Stimulated activated CD4-positive, alpha-beta T cell treated with anti-CD3 and anti-CD28 coated beads, Interleukin-15, amount 100 ng/mL, for 48 hours (primary cell): ENCODE measurements at places on chromosomes 2 and 18.
A peak's percentile ranks its signal among the peaks of the same experiment; 100 is the strongest.

- no peak for DNase-seq
Observed at GRCh38 chr2:159798376-159798725, 343 bp upstream of the CD302 start.

DNA sequence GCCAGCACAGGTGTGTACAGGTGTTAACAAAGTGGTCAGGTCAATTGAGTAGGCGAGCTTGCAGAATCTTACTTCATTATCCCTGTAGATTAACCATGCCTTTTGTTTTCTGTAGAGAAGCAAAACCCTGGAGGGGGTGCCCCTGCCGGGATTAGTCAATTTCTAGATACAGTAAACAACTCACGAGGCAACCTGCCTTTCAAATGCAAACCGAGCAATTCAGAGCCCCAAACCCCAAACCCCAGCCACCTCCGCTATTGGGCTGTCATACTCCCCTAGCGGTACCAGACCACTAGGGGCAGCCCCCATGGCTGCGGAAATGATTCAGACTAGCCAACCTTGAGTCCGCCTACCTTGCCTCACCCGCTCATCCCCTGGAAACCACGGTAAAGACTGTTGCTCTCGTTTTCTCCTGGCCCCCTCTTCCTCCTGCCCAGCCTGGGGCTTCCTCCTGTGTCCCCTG, 61.4 kb upstream of the KIF5C start:
- DNase-seq = peak; percentile 71

- DNase-seq = no peak
Observed at GRCh38 chr2:21412944-21413443, 289.2 kb downstream of the TDRD15 start.

GRCh38 chr2:206615417-206616089, 26.7 kb upstream of the FAM237A start:
- no peak for DNase-seq

DNA sequence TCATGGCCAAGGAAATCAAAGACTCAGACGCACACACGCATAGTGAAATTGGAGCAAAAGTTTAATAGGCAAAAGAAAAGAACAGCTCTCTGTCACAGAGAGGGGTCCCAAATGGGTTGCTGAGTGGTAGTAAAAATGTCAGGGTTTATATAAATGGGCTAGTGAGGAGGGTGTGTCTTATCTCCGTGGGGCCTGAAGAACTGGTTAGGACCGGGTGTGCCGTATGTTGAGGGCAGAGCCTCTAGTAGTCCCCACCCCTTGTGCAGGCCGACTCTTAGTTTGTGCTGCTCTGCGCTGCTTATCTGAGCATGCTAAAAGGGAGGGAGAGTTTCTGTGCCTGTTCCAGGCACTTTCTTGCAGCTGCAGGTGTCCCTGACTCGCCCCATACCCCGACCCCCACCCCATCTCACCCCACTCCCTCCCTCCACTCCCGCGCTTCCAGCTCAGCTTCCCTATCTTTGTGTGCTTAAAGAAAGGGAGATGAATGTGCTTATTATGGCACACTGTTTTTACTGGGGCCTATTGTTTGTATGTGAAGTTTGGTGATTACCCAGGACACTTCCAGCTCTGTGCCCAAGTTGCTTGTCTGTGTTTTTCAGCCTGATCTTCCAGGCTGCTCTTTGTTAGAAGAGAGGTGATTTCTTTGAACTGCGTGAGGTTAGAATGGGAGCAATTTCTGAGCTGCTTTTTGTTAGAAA, 167.4 kb downstream of the SPAG16 start:
- DNase-seq = no peak

DNA sequence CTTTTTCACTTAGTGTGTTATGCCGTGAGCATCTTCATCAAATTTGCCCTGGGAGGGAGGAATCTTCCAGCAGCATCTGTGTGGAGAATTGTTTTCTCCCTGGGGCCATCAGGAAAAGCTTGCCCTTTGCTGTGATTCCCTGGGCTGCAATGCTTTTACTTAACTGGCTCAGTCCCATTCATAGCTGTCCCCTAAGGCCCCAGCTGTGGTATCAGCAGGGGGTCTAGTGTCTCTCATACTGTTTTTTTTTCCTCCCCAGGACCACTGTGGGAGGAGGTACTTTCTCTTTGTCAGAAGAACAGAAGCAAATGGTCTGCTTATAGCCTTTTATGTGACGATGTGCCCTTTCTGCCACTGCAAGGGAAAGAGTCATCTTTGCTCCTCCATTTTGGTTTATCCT, 176.8 kb upstream of the CELF4 start:
- no peak for DNase-seq

- no peak for DNase-seq
Observed at GRCh38 chr18:4417714-4418113, 37.4 kb downstream of the DLGAP1 start.

DNA sequence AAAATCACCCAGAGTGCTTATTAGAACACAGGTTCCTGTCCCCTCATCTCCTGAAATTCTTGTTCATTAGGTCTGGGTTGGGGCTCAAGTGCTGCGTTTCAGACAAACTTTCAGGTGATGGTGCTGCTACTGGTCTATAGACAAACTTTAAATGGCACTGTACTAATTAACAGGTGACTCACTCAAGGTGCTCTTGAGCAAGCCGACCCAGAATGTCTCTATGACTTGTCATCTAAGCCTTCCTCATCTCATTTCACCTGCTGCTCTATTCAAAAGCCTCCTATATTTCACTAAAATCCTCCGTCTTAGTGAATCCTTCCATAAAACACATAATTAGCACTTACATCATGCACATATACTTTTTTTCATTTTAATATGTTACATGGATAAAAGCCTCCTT, 29.9 kb upstream of the STK39 start:
- no peak for DNase-seq

- no peak for DNase-seq
Observed at GRCh38 chr2:147865560-147865959, 20.7 kb downstream of the ACVR2A start.

- DNase-seq = no peak
Observed at GRCh38 chr2:1742301-1742680, 2.0 kb downstream of the PXDN start.

DNA sequence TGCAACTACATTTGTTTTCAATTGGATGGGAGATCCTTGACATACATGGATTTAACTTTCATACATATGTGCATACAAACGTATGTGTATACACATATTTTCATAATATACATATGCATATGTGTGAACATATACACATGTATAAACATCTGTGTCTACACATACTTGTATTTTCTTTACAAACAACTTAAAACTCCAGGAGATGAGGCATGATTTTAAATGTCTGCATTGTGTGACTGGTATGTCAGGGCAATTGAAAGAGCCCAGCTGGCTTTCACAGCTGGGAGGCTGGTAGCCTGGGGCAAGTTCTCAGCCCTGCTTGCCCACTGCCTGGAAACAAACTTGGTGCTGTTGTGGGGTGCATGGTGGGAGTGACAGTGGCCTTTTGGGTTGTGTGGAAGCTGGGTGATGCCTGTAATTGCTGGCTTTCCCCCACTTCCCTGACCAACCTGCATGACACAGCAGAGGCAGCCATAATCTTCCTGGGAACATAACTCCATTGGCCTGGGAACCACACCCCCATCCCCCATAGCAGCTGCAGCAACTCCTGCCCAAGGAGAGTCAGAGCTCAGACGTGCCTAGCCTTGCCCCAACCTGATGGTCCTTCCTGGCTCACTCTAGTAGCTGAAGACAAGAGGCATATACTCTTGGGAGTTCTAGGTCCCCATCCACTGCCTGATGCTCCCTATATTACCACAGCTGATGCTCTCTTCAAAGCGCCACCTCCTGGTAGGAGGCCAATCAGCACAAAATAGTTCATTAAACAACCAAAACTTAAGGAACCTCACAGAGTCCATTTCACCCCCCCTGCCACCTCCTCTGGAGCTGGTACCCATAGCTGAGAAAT, 158.3 kb downstream of the CERS6 start:
- no peak for DNase-seq

- no peak for DNase-seq
Observed at GRCh38 chr18:58117786-58118403, 73.9 kb downstream of the NEDD4L start.

- no peak for DNase-seq
Observed at GRCh38 chr2:55092439-55092838, 42.2 kb upstream of the RTN4 start.

DNA sequence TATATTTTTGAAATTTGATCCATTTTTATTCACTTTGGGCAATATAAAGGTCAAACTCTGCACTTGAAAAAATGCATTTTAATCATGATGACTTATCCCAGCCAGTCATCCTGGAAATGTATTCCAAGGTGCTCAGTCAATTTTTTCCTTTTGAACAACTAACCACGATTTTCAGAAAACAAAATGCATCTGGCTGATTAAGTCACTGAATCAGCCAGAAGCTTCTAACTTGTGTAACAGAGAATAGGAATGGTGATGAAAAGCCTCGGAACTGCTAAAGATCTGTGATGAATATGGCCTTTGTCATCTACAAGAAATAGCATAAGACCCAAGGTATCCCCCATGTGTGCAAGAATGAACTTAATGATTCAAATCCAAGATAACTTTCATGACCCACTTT, 572.7 kb downstream of the EPHA4 start:
- no peak for DNase-seq

DNA sequence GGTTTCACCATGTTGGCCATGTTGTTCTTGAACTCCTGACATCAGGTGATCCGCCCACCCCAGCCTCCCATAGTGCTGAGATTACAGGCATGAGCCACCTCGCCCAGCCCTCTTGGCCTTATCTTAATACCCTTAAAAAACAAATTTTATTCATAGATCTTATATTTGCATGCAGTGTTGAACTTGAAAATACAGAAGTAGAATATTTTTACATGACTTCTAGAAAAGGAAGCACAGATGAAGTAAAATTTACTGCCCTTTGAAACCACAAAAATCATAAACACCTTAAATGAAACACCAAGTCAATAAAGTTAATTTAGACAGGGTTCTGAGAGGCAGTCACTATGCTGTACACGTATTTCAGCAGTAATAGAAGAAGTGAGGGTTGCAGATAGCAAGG, 145.7 kb downstream of the CERS6 start:
- DNase-seq = no peak
